ENCODE measurements at places on chromosomes 13 and 19.
A peak's percentile ranks its signal among the peaks of the same experiment; 100 is the strongest.

DNA sequence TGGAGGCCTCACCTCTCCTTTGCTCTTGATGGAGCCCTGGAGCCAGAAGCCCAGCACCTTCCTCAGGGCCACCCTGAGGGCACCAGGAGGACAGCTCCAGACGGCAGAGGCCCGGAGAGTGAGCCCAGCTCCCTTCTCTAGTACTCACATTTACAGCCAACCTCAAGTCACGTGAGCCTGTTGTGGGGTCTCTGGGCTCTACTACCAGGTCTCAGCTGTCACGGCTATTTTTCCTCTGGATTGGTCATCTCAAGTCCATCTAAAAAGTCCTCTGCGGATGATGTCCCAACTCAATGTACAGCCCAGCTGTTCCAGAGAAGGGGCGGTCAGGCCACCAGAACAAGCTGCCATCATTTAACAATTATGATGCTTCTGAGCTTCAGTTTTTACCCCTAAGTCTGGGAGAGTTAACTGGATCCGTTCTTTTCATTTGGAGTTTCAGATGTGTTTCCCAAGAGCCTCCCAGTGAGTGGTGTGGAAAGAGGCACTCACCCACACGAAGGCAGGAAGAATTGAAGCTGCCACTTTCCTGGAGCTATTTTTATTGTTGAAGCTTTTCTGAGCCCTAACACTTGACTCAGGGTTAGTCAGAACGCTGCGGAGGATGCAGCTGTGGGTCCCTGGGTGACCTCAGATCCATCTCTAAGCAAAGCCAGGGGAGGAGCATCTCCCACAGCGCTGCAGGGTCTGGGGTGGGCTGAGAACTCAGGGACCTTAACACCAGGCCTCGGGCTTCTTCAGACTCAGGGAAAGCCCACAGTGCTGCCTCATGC lies 143.5 kb upstream of the UBL3 start:
- DNase-seq: peak; percentile 51

DNA sequence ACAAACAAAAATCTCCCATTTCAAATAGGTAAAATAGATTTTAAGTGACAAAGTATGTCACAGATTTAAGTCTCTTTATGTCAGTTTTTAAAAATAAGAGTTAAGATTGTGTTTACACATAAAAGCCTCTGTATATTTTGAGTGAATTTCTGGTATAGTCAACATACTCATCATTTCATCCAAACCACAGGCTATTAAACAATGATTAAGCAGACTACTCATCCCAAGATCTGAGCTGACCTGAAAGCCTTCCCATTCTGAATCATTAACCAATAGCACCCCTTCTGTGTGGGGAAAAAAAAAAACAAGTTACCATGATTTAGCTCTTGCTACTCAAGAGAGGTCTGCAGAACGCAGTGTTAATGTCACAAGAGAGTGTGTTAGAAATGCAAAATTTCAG lies 284.4 kb upstream of the NBEA start:
- DNase-seq: peak; percentile 42

GRCh38 chr13:110183910-110184309 lies 123.0 kb downstream of the COL4A1 start:
- DNase-seq: no peak

- DNase-seq: peak; percentile 87
Observed at GRCh38 chr19:4375164-4376027, 25.0 kb downstream of the SH3GL1 start.

DNA sequence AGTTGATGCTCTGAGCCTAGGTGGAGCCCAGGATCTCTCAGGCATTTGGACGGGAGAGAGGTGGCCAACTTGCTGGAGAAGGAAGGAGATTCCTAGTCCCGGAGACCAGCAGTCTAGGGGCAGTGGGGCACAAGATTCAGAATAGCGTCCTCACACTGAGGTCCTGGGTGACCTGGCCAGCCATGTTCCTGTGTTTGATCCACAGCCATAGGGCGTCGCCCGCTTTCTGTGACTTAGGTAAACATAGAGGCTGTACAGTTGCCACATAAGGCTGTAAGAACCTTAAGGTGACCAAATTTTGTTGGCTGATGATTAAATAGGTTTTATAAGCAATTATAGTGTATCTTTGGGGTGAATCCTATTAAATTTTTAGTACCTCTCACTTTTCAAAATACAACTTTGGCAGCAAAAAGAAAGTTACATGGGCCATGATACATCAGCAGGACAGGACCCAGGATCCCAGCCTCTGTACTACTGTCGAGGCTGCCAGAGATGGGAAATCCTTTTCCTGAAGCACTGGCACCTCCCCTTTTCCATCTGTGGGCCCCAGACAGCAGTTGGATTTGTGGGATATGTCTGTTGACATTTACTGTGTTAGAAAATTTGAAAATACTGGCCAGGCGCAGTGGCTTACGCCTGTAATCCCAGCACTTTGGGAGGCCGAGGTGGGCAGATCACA lies 37.5 kb downstream of the TSSK6 start:
- no peak for DNase-seq

DNA sequence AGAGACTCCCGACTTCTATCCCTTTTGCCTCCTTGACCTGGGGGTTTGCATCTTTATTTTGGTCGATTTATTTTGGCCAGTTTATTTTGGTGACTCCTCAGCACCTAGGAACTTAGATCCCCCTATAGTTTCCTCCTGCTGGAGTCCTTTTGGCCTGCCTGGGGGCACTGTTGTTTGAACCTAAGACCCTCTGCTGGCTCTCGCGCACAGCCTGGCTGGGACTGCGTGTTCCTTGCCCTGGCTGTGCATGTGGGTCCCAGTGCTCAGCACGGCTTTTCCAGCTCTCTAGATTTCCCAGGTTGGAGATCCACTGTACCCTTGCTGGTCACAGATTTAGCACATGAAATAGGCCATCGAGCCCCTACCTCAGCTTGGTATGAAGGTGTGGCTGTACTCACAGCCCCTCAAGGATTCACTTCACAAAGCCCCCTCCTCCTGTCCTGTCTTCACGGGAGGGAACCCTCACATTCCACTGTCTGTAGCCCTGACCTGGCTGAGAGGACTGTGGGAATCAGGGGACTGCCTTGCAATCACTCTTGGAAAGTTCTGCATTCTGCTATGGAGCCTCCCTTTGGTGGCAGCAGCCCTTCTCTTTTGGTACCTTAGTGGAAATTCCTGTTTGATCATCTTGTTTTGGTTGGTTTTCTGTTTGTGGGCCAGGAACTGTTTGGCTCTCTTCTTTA lies 8.3 kb downstream of the UBAC2 start:
- no peak for DNase-seq
